ENCODE measurements at places on chromosomes 16 and 17.

DNA sequence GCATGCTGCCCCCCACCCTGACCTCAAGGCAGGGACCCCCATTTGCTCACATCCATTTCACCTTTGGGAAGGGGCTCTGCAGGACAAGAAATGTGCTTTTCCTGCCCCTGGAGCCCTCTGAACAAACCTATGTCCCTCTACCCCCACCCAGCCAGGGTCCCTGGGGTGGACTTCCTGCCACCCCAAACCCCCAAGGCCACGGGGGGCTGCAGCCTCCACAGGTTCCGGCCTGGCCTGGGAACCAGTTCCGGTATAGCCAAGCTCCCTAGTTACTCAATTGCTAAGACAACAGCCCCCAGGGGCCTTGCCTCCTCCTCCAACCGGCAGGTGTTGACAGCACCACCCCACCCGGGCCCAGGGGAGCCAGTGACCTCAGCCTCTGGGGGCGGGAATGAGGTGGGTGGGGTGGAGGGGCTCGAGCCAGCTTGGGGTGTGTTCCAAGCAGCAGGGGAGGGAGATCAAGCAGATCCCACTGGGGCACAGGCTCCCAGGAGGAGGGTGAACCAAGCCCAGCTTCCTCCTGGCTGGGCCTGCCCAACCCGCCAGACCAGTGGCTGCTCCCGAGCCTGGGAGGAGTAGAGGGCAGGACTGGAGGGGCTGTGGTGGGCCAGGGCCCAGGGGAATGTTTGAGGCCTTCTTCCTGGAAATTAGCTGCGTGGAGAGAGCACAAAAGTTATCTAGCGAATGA is 6.6 kb downstream of the PNMT start:
- no peak for DNase-seq

DNA sequence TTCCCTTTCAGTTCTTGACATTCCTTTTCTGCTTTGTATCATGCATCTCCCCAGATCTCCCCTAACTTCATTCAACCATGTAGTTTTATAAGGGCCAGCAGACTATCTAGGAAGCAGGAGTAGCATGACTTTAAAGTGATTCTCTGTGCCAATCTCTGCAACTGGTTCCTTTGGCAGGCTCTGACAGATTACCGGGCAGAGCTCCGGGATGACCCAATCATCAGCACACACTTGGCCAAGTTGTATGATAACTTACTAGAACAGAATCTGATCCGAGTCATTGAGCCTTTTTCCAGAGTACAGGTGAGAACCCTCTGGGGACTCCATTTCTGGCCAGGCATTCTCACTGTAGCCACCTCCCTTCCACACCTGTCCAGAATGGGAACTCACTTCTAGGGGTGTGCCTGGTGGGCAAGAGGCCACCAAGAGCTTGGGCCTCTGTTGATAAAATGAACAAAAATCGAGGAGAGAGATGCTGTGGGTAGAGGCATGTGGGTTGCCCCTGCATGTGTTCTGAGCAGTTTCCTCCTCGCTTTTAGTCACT is 7.6 kb upstream of the CDK5R1 start:
- no peak for DNase-seq

GRCh38 chr16:51579652-51580360 is 428.7 kb upstream of the SALL1 start:
- no peak for DNase-seq

DNA sequence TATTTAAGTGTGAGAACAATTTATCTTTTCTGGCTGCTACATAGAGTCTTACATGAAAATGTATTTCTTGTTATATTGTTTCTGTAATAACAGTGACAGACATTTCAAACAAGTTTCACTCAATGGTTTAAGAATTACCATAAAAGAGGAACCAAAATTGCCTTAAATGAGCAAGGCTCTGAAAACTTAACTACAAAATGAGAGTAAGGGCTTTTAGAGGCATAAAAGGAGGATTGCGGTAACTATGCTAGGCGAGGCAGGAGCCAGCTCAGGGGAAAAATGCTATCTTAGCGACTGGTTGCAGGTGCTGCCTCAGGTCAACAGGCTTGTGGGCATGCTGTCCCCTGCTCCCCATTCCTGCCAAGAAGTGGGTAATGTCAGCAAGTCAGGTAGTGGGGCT is 81.7 kb upstream of the MSI2 start:
- no peak for DNase-seq
